ENCODE measurements at places on chromosomes 7 and 10. TPM values are rescaled to one million over a fixed set of nuclear protein-coding genes. Genes with fewer than 3 reads are reported as not detected.
A peak's percentile ranks its signal among the peaks of the same experiment; 100 is the strongest.

- DNase-seq = no peak
Measured at GRCh38 chr7:39936761-39937160, 13.3 kb upstream of the CDK13 start.

DNA sequence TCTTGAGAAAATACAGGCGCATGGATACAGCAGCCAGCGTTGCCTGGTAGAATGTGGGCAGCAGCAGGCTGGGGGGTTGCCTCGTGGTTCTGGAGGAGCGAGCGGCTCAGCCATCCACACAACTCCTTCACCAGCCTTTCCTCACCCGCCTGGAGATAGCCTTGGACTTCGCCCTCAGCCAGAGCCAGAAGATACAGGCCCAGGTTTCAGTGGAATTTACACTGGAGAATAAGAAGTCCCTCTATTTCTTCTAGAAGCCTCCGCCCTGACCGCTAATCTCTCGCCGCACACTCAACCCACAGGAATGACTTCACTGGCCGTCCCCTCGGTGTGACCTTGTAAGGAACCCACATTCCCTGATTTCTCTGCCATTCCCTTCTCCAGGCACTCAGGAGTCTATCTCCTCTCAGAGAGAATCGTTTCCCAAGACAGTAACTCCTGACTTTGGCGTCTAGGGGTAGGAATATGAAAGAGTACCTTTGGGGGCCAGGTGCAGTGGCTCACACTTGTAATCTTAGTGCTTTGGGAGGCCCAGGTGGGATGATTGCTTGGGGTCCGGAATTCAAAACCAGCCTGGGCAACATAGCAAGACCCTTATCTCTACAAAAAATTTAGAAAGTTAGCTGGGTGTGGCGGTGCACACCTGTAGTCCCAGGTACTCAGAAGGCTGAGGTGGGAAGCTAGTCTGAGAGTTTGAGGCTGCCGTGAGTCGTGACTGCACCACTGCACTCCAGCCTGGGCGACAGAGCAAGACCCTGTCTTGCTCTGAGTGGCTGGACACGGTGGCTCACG lies 52.0 kb upstream of the ECHDC3 start:
- DNase-seq = no peak

- no peak for DNase-seq
Measured at GRCh38 chr10:73359492-73359891, 828 bp upstream of the CFAP70 start.

GRCh38 chr10:21753497-21754270 lies 219.7 kb downstream of the MLLT10 start:
- no peak for DNase-seq

The MYPN gene
- not detected for total RNA-seq

The TRRAP gene
- 53.3 TPM for total RNA-seq

- DNase-seq = no peak
Measured at GRCh38 chr7:110397927-110398660, 692.8 kb upstream of the LRRN3 start.

The GJD4 gene
- total RNA-seq = not detected

The SLC16A9 gene
- total RNA-seq = 11.2 TPM

The NODAL gene
- total RNA-seq = 6.3 TPM

- no peak for DNase-seq
Measured at GRCh38 chr7:137209151-137209817, 134.2 kb downstream of the PTN start.

GRCh38 chr7:120966961-120967360 lies 16.4 kb downstream of the ING3 start:
- DNase-seq = no peak

DNA sequence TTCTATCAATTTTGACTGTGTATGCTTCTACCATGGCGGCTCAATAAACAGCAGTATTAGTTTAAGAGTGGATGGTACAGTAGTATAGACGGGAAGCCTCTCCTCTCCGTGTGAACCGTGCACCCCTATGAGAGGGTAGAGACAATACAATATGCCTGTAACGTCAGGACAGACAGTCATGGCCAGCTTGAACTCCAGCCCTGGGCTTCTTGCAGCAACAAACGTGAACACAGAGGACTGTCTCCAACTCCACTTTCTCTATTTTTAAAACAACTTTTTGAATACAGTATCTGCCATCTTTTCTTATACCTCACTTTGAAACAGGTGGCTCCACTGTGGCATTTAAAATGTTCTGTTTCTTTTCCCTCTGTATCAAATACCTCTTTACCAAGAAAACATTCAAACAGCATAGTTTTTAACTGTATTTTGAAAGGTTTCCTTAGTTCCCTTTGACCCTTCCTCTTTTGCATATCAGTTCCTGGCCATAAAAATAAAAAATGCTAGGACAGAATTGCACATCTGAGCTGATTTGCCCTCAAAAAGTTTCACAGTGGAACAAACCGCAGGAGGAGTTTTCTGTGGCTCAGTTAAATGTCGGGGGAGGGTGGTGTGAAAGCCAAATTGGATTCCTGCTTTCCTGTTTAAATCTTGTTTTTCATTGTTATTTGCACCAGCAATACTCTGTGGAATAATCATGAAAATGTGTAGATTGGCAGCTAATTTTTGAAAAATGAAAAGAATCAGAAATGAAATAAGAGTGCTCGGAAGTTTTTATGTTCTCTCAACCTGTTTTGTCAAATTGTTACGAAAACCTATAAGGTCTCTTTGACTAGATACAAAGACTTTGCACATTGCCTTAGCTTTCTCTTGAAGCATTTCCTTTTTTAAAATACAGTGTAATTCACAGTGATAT lies 8.0 kb downstream of the IKZF1 start:
- no peak for DNase-seq

DNA sequence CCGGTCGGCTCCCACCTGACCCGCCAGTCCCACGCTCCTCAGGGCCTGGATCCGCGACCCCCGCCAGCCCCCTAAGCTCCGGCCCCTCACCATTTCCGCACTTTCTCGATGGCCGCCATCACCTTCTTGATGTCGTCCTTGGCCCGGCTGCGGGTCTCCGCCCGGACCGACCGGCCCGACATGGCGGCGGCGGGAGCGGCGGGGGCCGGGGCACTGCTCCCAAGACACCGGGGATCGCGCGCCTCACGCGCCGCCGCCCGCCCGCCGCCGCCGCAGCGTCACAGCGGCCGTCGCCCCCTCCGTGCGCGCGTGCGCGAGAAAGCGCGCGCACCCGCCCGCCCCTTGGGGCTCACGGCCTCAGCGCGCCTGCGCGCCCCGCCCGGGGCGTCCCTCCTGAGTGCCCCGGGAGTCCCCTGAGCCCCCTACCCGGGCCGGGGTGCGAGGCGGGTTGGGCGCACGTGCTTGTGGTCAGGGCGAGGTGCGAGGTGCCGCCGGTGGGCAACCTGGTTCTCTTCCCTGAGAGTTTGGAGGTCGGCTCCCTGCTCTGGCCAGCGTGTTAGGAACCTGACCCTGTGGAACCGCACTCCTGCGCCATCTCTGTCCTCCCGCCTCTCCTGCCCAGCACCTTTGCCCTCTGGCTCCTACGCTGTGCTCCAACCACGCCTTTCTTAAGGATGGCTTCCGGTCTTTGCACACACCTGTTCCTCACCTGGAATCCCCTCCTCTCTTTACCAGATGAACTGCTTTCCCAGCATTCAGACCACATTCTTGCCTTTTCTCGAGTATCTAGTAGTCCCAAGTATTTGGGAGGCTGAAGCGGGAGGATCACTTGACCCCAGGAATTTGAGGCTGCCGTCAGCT lies at the start of gene BCL7B:
Gene BCL7B (minus strand): TSS at position 294 of the 861 bp plus-strand sequence. CDS start 112 bp downstream, at position 182.
- DNase-seq = peak; percentile 87

- DNase-seq = no peak
Measured at GRCh38 chr10:29647478-29647877, 12.7 kb upstream of the SVIL start.

The TMEM26 gene
- total RNA-seq = 1.9 TPM

- DNase-seq = no peak
Measured at GRCh38 chr10:43117031-43117776, 21.0 kb upstream of the CSGALNACT2 start.

The FLNC gene
- 12.0 TPM for total RNA-seq

The ANKRD30A gene
- not detected for total RNA-seq

- no peak for DNase-seq
Measured at GRCh38 chr10:132536241-132536876, 1.2 kb upstream of the INPP5A start.

GRCh38 chr10:35217455-35217854 lies 90.8 kb downstream of the CREM start:
- DNase-seq = no peak

DNA sequence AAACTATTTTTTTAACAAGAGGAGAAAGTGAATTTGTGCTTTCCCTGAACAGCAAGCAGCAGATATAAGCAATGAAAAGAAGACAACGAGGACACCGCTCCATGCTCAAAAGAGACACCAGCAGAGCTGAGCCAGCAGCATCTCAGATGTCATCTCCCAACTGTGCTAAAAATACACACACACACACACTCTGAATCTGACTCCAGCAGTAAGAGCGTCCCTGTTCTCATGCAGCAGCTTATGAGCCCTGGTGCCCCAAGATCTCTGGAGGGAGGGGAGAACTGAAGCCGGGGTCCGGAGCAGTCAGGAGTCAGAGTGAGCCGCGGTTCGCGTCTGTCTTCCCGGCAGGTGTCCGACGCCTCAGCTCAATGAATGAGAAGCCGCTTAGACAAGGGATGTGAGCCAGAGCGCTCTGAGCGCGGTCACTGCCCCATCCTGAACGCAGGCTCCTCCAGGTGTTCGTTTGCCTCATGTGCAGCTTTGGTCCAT lies 49.2 kb downstream of the SVIL start:
- DNase-seq = peak; percentile 62

DNA sequence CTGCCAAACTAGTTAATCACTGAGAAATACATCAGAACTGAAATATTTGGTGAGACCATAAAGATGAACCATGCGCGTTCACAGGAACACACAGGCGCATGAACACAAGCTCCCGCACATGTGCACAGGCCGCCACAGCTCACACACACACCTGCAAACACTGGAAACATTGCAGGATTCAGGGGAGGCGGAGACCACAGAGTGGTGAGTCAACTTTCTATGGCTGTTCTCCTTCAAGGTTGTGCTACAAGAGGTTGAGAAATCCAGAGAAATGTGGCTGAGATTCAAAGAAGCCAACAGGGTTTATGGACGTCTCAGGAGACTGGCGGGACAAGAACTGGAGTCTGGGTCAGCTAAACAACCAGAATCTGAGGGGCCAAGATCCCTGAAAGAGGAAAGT lies 17.8 kb downstream of the ESYT2 start:
- DNase-seq = no peak

The RTKN2 gene
- total RNA-seq = 22.1 TPM

GRCh38 chr10:121647401-121647800 lies 49.2 kb upstream of the FGFR2 start:
- no peak for DNase-seq

GRCh38 chr10:118101501-118101900 lies 54.8 kb upstream of the RAB11FIP2 start:
- no peak for DNase-seq

Data from H1 (cell line).